ENCODE measurements at places on chromosomes 12 and 14.

GRCh38 chr14:101185073-101185835, 281.7 kb upstream of the RTL1 start:
- DNase-seq = no peak

DNA sequence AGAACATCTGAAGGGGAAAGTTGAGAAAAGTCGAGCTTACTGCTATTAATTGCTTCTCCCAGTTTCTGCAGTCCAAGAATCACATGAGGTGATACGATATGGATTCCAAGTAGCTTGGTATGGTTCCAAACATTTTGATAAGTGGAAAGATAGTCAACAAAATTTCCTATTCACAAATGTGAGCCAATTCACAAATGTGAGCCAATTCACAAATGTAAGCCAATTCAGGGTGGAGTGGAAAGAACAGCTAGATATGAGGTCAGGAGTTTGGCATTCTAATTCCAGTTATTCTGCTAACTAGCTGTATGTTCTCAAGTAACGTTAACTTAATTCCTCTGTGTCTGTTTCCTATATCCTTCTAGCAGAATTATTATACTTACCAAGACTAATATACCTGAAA, 37.6 kb upstream of the DHRS4 start:
- no peak for DNase-seq

- no peak for DNase-seq
Measured at GRCh38 chr12:11962860-11963259, 107.9 kb upstream of the BCL2L14 start.

- peak; percentile 38 for DNase-seq
Measured at GRCh38 chr12:116138781-116139180, 138.7 kb downstream of the MED13L start.

- DNase-seq = no peak
Measured at GRCh38 chr12:97260786-97261185, 201.8 kb upstream of the RMST start.

DNA sequence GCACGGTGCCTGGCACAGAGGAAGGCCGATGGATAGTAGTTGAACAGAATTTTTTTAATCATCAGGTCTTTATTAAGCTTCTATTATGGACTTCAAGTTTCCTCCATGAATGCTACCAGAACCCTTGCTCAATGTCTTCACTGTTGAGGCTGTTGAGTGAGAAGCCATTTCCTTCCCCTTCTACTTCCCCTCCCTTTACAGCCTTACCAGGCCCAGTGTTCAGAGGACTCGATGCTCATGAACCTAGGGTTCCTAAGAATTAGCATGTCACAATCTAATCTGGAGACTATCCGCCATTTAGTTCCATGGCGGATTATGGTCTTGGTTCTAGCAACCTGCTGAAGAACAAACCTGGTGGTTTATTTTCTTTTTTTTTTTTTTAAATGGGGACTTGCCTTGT, 17.7 kb downstream of the ETV6 start:
- no peak for DNase-seq

- DNase-seq = no peak
Measured at GRCh38 chr12:76337583-76337982, 10.6 kb downstream of the BBS10 start.

GRCh38 chr14:94643316-94644101, 31.3 kb downstream of the SERPINA3 start:
- DNase-seq = no peak

DNA sequence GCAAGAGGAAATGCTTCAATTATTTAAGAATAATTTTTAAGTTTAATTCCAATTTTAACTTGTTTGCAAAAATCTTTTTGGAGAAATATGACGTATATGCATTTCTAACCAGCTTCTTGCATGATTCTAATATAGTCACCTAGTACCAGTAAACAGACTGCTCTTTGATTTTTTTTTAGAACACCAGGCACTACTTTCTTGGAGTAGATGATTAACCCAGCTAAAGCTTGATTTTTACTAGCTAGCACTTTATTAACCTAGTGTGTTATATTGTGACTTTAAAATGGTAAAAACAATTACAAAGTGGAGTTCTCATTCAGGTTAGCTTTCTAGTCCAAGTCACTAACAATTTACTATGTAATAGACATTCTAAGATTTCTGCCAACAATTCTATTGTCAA, 32.6 kb upstream of the FGD4 start:
- no peak for DNase-seq

GRCh38 chr14:35934499-35934898, 108.4 kb downstream of the BRMS1L start:
- DNase-seq = no peak

- DNase-seq = no peak
Measured at GRCh38 chr12:130795906-130796305, 43.1 kb downstream of the STX2 start.

Data from RCC 7860 (cell line).